ENCODE measurements at places on chromosomes 1 and 21.

GRCh38 chr1:219317762-219318353 lies 144.2 kb downstream of the LYPLAL1 start:
- DNase-seq = no peak

GRCh38 chr1:9705337-9706093 lies 54.0 kb downstream of the PIK3CD start:
- no peak for DNase-seq

DNA sequence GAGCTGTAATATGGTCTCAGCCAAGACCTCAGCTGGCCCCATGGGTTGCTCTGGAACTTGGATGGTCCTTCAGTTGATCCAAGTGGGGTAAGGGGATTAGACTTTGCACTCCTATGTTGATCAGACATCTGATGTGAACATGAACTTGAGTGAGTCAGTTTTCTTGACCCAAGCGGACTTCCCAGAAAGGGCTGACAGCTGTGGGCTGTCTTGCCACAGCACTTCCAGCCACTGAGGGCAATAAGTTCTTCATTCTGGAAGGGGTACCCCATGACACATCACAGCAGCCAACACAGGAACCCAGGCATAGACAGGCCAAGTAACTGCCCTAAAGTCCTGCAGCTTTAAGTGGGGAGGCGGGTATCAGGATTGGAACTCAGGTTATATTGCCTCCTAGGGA lies 93.9 kb upstream of the USP24 start:
- no peak for DNase-seq

- DNase-seq = no peak
Measured at GRCh38 chr21:34133392-34133791, 60.0 kb downstream of the MRPS6 start.

DNA sequence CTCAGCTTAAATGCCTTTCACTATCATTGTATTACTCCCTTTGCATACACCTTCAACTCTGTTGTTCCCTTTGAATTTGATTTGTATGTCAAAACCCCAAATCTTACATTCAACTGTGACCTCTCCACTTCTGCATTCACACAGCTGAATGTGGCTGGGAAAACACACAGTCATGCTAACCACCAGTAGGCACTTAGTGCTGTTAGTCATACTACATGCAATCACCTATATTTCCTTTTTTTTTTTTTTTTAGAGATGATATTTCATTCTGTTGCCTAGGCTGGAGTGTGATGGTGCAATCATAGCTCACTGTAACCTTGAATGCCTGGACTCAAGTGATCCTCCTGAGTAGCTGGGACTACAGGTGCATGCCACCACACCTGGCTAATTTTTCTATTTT lies 16.2 kb downstream of the BTBD8 start:
- DNase-seq = no peak

DNA sequence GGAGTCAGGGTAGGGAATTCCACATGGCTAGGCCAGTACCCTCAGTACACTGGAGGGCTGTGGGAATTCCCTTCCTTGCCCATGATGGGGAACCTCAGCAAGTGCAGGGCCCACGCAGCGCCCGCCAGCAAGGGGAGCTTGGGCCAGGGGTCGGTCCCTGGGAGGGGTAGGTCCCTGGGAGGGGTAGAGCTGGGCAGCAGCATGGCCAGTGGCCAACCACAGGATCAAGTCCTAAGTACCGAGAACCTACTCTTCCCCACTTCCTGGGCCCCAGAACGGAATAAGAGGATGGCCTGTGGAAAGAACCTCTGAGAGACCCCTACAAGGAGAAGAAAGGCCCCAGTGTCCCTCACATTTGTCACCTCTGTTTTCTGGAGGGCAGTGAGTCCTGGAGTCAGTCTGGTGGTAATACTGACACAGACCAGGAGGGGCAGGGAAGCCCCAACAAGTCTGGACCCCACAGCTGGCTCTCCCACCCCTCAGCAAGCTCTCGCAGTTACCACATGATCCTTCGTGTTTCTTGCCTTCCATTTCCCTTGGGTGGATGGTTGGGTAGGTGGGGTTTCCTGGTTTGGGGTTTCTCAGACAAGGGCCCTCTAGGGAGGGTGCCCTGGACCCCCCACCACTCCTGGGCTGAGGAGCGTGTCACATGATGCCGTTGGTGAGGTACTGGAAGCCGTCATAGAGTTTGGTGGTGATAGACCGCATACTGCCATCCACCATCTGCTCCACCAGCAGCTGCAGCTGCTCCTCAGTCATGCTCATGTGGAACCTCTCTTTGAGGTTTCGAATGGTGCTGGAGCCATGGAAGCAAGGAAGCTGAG lies 10.3 kb downstream of the ZNF687 start:
- DNase-seq = no peak

DNA sequence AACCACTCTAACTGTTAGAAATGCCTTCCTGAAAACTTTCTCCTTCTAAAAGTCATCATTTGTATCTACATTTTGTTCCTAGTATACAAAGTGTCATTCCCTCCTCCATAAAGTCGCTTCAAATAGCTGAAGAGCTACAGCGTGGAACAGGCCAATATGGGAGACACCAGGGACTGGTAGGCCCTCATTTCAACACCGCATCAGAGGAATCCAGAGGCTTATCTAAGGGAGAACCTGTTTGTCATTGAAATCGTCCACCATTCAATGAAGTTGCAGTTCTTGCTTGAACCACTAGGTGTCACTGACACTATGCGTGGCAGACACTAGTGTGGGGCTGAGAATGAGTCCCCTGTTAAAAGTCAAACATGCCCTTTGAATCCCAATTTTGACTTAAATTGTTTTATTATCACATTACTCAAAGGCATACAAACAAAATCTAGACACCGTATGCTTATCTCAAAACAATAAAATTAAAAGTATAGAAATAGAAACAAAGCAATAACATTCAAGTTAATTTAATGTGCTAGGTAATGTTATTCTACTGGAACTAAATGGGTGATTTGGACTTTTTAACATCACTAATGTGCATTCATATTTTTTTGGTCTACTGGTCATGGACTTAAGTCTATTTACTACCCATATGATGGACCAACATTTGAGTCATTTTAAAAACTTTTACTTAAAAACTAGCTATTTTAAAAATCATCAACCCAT lies 182.3 kb downstream of the FCRL5 start:
- no peak for DNase-seq

DNA sequence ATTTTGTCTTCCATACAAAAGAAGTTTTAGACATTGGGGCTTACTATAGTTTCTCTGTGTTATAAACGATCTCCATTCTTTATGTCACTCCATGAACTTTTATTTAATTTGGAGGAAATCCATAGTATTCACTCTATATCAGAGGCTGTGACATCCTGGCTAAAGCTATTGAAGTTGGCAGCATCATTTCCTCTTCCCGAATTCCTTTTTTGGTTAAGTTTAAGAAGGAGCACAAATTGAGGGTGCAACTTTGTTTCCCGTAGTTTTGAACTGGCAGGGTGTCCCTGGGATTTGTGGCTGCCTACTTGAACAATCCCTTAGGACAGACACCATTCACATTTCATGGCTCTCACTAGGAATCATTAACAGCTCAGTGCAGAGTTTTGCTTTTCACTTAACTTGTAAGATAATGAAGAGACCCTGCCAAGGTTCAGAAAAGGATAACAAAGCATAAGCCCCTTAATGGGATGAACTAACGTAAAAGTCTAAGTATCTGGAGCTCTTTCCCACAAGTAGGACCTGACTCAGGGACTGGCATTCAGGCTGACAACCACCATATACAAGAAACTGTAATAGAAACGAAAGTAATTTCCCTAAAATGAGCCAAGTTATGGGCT lies 13.9 kb downstream of the S1PR1 start:
- no peak for DNase-seq

DNA sequence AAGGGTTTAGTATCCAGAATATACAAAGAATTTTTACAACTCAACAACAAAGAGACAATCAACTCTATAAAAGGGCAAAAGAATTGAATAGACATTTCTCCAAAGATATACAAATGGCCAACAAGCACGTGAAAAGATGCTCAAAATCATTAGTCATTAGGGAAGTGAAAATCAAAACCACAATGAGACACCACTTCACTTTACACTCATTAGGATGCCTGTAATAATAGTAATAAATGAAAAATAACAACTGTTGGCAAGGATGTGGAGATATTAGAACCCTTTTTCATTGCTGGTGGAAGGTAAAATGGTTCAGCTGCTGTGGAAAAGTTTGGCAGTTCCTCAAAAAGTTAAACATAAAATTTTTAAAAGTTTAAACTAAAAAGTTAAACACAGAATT lies 7.0 kb upstream of the ABCD3 start:
- no peak for DNase-seq

- no peak for DNase-seq
Measured at GRCh38 chr1:79469139-79469538, 462.6 kb upstream of the ADGRL4 start.

GRCh38 chr1:62613890-62614289 lies 16.6 kb downstream of the ANGPTL3 start:
- no peak for DNase-seq

DNA sequence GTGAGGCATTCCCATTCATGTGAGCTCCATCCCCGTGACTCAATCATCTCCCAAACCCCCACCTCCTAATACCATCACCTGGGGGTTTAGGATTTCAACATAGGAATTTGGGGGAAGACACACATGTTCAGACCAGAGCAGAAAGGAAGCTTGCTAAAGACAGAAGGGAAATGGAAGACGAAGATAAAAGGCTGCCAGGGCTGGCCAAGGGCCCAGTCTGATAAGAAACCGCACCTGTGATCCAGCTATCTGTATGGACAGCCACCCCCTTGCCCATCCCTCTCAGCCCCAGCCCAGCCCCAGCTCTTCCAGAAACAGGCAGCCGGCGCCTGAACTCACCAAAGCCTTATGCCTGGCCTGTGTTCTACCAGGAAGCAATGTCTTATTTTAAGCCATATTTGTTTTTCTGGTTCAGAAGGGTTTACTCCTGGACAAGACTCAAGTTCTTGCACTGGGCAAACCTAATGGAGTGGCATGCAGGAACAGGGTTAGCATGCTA lies 198.4 kb upstream of the VAMP3 start:
- DNase-seq = no peak

DNA sequence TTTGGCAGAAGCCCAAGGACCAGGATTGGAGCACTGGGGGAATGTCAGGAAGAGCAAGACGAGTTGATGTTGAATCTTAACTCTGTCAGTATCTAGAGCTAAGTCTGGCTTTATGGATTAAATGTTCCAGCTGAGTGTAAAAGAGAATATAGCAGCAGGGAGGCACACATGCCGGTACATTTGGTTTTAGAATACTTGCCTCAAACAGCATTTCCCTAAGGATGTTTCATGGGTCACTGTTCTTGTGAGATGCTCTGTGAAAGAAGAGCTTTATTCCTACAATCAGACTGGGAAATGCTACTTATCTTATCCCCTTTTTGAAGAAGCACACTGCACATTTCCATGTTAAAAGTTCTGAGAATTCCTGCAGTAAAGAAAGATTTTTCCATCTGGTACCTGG lies 440.3 kb upstream of the B3GALT2 start:
- DNase-seq = no peak

DNA sequence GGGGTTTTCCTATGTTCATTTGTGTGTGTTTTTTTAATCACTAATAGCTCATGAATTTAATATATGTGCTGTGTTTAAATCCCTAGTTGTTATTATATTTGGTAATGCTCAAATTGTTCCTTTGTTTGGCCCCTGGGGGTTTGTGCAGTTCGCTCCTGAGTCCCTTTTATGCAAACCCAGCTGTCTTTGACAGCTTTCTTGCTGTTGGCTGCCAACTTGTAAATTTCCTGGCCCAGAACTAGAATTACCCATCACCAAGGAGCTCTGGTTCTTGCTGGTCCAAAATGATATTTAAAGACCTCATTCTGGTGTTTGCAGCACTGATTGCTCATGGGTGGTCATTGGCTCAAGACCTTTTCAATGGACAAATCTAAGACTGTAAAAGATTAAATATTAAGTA lies 39.6 kb upstream of the PGBD5 start:
- no peak for DNase-seq

- no peak for DNase-seq
Measured at GRCh38 chr1:208835097-208835463, 590.9 kb upstream of the PLXNA2 start.

All from stimulated activated CD8-positive, alpha-beta memory T cell treated with anti-CD3 and anti-CD28 coated beads, Interleukin-4, amount 100 ng/mL, for 24 hours (primary cell).